ENCODE measurements at places on chromosomes 6 and 20.
A peak's percentile ranks its signal among the peaks of the same experiment; 100 is the strongest.

- DNase-seq: peak; percentile 41
These were observed 143.4 kb downstream of the ADGRB3 start for GRCh38 chr6:68778356-68779020.

GRCh38 chr6:4318321-4318720 is 182.9 kb upstream of the ECI2 start:
- no peak for DNase-seq

DNA sequence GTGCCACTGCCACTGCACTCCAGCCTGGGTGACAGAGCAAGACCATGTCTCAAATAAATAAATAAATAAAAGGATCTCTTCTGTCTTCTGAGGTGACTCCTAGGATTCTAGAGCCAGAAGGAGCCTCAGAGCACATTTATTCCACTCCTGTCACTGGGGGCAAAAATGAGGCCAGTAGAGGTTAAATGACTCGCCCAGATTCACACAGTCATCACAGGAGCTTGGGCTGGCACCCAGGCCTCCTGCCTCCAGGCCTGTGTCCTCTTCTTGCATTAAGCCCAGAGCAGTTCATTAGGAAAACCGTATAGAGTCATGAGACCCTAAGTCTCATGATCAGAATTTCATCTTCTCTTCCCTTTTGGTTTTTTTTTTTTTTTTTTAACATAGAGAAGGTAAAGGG is 243.3 kb downstream of the NRN1 start:
- no peak for DNase-seq

- no peak for DNase-seq
These were observed 100.0 kb downstream of the VEGFA start for GRCh38 chr6:43869792-43870659.

- peak; percentile 22 for DNase-seq
These were observed 1.6 kb upstream of the SLC32A1 start for GRCh38 chr20:38722683-38723016.

GRCh38 chr6:100775667-100776066 is 105.5 kb downstream of the ASCC3 start:
- DNase-seq: no peak

- DNase-seq: no peak
These were observed 55.4 kb upstream of the EPHA7 start for GRCh38 chr6:93474733-93475179.

DNA sequence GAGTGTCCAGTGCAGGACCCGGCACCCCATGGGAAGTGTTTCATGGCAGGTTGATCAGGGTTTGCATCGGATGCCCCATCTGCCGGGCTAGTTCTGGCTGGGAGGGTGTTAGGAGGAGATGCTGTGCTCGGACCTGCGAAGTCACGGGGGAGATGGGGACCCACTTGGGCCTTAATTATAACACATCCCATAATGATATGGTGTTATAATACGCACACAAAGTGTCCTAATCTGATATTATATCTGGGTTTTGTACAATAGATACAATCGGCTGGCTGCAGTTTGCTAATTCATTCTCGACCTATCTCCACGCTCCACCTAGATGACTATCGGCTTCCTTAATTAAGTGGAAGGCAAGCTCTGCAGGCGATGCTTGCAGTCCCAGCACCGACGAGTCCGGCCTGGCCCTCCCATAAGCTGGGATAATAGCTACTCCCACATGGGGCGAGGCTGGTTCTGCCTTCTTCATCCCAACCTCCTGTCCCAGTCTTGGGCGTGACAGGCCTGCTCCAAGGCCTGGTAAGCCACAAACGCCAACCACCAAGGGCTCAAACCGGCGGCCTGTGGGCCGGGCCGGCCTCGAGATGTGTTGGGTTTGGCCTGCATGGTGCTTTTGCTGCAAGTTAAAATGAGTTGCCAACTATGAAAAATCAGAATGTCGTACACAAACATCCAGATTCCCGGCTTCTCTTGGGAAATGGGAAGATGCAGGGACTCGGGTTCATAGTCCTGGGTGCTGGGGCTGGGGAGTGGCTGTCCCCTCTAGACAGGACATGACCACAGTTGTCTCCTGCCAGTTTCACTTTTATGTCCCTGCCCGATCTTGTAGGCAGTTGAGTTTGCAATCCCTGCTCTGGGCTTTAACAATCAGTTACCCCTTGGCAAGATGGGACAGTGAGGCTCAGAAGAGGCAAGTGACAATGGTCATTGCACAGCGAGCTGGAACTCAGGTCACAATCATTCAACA is 32.7 kb downstream of the CEBPB start:
- DNase-seq: no peak

- no peak for DNase-seq
These were observed 54.1 kb downstream of the RNASET2 start for GRCh38 chr6:166902211-166902755.

DNA sequence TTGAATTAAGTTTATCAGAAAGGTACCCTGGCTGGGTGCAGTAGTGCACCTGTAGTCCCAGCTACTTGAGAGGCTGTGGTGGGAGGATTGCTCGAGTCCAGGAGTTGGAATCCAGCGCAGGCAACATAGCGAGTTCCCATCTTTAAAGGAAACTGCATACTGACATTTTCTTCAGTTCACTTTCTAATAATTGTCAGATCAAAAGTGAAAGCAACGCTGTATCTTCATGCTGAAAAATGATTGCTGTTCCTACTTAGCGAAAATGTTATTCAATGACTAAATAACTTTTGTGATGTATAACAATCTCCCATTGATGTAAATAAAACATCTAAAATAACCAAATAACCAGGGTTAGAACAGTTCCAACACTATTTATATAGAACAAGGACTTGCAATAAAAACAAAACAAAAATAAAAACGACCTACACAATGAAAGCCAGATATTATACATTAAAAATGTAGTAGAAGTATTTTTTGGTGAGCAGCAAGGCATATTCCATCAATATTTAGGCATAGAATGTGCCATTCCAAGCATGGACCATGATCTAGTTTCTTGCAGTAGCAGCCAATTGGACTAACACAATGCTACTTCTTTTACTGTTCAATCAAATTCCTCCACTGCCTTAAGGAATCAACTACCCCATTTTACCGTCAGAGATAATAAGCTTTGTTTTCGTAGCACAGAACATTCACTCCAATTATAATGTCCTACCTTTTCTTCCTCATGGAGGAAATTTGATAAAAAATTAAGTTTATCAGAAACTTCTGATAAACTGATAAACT is 1.5 kb downstream of the LATS1 start:
- no peak for DNase-seq

GRCh38 chr20:21286775-21287174 is 16.4 kb upstream of the XRN2 start:
- no peak for DNase-seq

- no peak for DNase-seq
These were observed 1.6 kb upstream of the DEK start for GRCh38 chr6:18265787-18266522.

DNA sequence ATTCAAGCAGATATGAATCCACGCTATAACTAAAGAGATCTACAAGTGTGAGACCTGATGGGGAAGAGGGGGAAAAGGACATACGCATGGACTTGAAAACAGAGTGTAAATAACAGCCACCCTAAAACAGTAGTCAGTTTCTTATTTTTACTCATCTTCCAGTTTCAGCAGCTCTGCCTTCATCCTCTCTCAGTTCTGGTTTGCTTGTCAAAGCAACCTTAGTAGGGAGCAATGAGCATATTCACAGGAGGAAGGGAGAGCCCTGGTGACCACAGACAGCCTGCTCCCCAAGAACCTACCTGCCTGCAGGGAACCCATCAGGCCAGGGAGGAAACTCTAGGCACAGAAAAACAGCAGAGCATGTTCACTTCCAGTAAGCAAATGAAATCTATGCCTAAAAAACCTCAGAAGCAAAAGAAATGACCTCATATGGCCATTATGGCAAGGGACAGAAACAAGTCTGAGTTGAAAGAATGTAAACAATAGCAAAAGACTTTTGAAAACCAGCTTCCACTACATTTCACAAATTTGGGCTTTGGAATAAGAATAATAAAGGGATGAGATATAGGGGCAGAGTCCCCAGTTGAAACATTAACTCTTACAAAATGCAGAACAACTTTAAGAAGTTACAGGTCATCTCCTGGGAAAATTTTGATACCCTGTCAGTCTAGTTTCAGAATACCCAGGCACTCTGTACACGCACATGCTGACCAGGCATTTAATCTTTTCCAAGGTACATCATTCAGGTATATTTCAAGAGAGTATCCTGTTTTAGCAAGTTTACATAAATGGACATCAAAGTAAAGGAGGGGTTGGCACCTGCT is 120.8 kb upstream of the BCLAF1 start:
- DNase-seq: no peak

- DNase-seq: no peak
These were observed 211.9 kb downstream of the OR2B2 start for GRCh38 chr6:27700337-27700736.

DNA sequence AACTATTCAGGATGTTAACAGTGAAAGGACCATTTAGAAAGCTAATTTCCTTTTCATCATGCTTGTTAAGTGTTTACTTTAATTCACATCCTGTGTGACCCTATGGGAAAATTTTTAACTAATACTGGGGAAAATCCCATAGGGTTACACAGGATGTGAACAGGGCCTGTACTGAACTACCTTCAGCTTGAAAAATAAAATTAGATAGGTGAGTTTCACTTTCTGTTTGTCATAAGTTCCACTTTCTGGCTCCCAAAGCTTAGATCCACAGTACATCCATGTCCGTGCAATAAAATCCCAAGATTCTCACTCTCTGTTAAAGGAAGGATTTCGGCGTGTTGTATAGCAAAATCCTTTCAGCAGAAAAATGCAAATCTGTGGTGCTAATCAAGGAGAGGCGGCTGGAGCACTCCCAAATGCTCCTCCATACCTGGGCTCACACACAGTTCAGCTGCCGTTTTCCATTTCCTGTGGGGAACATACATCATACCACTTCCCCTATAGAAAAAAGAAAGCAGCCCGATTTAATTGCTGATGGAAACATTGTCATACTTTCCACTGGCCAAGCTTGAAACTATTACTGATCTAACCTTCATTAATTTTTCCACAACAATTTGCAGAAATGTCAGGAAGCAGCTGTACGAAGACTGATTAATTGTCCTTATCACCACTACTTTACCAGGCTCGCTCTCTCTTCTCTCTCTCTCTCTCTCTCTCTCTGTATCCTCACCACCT is 125.2 kb downstream of the HIVEP2 start:
- no peak for DNase-seq

DNA sequence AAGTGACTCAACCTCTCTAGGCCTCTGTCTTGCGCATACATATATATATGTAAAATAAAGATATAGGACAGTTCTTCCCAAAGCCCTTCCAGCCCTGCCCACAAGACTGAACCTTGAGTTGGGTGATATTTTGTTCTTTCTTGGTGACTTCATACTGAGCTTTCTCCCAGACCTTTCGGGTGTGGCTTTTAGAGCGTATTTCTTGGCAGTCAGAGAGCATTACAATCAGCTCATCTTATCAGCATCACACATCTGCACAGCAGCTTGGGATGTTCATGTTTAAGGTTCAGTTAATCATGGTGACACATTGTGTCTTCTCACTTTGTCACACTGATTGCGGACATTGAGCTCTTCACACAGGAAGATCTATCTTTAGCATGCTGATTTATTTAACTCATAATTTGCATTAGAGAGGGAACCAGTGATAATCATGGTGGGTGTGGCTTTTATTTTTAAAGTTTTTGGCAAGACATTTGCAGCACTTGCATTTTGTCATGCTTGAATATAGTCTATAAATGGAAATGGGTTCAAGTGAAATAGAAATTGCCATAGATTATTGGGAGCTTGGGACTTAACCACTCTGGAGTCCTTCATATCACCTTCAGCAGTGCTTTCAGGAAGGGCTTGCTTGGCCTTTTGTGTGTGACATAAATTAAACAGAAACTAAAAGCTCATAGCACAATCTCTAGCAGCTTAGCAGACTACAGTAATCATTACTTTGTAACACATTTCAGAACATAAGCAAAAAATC is 8.3 kb downstream of the KIF3B start:
- no peak for DNase-seq

GRCh38 chr6:32194825-32195651 is 2.6 kb upstream of the GPSM3 start:
- DNase-seq: peak; percentile 31

DNA sequence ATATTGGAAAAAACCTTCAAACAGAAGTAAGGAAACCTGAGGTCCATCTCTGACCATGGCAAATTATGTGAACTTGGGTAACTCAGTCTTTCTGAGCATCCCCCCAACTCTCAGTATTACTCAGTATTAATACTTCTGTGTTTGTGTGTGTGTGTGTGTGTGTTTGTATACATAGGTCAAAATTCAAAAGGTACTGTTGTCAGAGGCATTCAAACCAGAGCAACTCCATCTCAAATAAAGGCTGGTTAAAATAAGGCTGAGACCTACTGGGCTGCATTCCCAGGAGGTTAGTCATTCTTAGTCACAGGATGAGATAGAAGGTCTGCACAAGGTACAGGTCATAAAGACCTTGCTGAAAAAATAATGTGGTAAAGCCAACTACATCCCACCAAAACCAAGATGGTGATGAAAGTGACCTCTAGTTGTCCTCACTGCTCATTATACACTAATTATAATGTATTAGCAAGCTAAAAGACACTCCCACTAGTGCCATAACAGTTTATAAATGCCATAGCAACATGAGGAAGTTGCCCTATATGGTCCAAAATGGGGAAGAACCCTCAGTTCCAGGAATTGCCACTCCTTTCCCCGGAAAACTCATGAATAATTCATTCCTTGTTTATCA is 33.3 kb upstream of the SLC22A16 start:
- DNase-seq: no peak

GRCh38 chr20:42432496-42433334 is 757.0 kb downstream of the PTPRT start:
- DNase-seq: no peak

DNA sequence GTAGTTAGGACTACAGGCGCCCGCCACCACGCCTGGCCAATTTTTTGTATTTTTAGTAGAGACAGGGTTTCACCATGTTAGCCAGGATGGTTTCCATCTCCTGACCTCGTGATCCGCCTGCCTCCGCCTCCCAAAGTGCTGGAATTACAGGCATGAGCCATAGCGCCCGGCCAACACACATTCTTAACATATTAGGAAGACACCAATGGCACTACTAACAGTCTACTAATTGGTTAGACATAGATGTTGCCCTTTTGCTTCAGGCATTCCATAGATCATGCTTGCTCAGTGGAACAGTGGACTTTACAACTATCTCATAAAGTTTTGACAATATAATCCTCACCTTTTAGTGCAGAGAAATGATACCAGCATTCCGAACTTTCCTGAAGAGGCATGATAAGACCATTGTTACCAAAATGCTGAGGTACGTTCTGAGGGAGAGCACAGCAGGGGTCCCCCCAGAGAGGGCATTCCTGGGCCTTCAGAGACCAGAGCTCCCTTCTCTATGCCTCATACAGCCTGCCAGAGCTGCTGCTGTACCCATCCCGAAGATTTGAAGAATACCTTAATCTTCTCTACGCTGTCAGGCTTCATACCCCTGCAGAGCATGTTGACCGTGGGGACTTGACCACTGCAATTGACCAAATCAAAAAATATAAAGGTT is 89.4 kb downstream of the ECT2L start:
- no peak for DNase-seq
